SK-MEL-5 (cell line): ENCODE measurements at places on chromosomes 7 and 10. TPM values are rescaled to one million over a fixed set of nuclear protein-coding genes. Genes with fewer than 3 reads are reported as not detected.

STAM gene
- total RNA-seq = 16.8 and 17.3 TPM in 2 replicates

DBF4 gene
- 67.9 and 71.4 TPM in 2 replicates for total RNA-seq

GARIN1A gene
- 0.21 and 0.82 TPM in 2 replicates for total RNA-seq

NEUROD6 gene
- total RNA-seq = not detected in 2 replicates

AIMP2 gene
- 151 and 172 TPM in 2 replicates for total RNA-seq

JCAD gene
- 0.53 and 0.56 TPM in 2 replicates for total RNA-seq

CNPY1 gene
- total RNA-seq = not detected in 2 replicates

BLNK gene
- total RNA-seq = not detected in 2 replicates

EXOSC1 gene
- 41.4 and 41.5 TPM in 2 replicates for total RNA-seq

ITGA8 gene
- not detected in 2 replicates for total RNA-seq

NEUROG3 gene
- total RNA-seq = not detected in 2 replicates

NRP1 gene
- 1.1 and 1.4 TPM in 2 replicates for total RNA-seq

TMEM270 gene
- total RNA-seq = not detected in 2 replicates
